ENCODE measurements at places on chromosomes 5 and 9.
A peak's percentile ranks its signal among the peaks of the same experiment; 100 is the strongest.

- no peak for DNase-seq
Measured at GRCh38 chr5:141848744-141849414, 29.3 kb downstream of the PCDH1 start.

GRCh38 chr5:14184725-14185124 is 41.6 kb downstream of the TRIO start:
- DNase-seq = no peak

DNA sequence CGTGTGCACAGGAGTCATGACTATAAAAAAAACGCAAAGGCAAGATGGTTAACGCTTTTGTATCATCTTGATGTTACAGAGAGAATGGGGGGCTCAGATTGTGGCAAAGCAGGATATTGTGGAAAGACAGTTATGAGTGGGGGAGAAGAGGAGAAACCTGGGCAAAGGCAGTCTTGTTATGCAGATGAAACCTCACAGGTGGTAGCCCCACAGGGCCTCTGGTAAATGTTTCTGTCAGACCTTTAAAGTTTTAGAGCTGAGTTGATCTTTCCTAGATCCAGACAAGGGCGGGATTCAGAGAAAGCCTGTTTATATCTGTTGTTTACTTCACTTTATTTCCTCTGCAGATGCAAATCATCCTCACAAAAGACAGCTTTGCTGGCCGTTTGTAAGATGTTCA is 55.2 kb downstream of the C9orf85 start:
- no peak for DNase-seq

GRCh38 chr5:154466147-154466546 is 11.9 kb downstream of the HAND1 start:
- no peak for DNase-seq

DNA sequence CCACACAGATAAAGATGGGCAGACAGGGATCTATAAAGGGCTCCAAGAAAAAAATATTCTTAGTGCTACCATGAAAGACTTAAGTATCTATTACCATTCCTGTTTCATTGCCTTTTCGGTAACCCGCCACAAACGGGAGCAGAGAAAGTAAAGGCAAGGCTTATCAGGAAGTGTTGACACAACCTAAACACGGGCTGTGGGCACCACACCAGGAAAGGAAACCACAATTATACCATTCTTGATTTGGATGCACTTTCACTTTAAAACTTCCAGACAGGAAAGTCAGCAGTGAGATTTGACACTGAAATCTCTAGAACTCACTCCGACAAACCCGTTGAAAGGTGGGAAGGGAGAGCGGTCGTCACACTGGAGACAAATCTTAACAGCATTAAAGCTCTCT is 6.5 kb downstream of the TLE1 start:
- DNase-seq = no peak

DNA sequence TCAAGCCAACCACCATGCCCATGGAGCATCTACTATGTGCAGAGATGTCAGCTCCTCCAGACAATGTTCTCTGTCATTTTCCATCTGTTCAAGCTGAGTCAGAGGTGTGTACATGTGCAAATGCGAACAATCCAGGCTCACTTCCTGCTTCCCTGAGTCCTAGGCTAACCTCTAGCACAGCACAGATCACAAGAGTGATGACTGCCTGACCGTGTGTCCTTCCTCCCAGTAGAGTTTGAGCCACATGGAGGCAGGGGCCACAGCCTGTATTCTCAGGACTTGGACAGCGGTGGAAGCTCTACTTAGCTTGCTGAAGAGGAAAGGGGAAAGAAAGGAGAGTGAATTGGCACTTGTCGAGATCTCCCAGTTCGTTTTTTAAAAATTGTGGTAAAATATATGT is 87.2 kb downstream of the KCNIP1 start:
- DNase-seq = no peak

- no peak for DNase-seq
Measured at GRCh38 chr5:69509212-69509611, 16.6 kb downstream of the OCLN start.

DNA sequence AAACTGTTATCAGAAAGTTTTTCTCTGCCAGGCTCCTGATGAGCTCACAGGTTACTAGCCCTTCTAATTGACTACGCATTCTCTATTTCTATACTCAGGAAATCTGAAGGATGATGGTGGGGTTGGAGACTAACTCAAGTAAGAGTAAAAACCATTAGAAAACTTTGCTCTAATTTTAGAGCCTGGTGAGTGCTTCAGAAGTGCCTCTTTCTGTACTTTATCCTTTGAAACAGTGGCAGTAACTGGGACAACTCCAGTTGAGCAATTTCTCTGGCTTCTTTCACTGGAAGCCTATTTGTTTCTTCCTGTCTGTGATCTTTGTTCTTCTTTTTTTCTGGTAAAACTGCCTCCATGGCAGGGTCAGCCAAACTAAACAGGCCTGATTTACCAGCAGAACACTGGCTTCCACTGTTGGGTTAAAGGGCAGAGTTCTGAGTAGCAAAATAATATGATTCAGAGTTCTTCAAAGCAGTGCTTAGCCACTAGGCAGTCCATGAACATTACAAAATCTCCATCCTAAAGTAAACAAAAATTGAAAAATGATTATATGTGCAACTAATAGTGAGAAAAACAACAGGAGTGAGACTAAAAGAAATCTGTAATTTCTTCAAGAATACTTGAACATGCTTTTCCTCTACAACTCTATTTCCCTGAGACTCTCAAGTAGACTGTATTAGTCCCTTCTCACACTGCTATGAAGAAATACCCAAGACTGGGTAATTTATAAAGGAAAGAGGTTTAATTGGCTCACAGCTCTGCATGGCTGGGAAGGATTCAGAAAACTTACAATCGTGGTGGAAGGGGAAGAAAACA is 79.8 kb downstream of the MROH2B start:
- no peak for DNase-seq

GRCh38 chr9:77475641-77476473 is 172.3 kb downstream of the GNA14 start:
- no peak for DNase-seq

DNA sequence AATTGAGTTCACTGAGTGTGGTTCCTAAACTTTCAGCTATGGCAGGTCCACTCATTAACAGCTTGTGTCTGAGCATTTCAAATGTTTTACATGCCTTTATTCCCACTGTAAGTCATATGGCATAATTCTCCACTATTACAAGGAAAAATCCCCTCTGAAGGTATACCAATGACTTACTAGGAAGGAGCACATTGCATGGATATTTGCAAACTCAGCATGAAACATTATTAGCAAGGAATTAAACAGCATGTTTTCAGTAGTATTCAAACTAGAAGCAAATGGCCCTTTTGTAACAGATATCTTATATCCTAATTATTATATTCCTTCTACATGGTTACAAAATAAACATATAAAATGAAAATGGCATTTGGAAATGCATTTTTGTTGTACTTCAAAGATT is 566.4 kb upstream of the CCNG1 start:
- no peak for DNase-seq

DNA sequence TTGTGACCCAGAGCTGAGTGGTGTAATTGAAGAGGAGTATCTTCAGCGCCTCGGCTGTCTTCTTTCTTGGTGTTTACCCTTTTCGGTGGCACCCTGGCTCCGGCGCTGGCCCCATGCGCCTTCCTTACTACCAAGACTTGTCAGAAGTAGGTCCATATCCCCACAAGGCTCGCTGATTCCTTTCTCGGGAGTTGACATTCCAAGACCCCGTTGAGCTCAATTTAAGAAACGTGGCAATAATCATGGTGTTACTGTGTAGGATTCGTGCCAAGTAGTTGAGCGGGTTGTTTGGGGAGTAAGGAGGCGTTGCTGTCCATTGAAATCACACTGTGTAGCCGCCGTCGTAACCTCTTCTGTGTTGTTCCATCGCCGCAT is 795 bp downstream of the NDUFAF2 start:
- DNase-seq = no peak

GRCh38 chr9:95494416-95495371 is 22.1 kb downstream of the PTCH1 start:
- DNase-seq = peak; percentile 44

DNA sequence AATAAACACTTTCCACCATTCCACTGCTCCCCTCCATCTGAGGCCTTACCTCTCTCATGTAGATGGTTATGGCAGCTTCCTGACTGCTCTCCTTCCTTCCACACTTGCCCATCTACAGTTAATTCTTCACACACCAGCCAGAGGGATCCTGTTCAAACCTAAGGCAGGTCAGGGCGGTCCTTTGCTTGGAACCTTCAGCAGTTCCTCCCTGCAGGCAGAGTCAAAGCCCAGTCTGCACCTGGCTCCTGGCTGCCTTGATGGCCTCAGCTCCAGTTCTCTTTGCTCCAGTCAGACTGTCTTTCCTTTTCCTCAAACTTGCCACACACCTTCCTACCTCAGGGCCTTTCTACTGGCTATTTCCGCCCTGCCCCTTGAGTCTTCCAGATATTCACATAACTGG is 30.2 kb upstream of the NR3C1 start:
- no peak for DNase-seq

- DNase-seq = no peak
Measured at GRCh38 chr5:179870403-179870903, 11.8 kb upstream of the MRNIP start.

DNA sequence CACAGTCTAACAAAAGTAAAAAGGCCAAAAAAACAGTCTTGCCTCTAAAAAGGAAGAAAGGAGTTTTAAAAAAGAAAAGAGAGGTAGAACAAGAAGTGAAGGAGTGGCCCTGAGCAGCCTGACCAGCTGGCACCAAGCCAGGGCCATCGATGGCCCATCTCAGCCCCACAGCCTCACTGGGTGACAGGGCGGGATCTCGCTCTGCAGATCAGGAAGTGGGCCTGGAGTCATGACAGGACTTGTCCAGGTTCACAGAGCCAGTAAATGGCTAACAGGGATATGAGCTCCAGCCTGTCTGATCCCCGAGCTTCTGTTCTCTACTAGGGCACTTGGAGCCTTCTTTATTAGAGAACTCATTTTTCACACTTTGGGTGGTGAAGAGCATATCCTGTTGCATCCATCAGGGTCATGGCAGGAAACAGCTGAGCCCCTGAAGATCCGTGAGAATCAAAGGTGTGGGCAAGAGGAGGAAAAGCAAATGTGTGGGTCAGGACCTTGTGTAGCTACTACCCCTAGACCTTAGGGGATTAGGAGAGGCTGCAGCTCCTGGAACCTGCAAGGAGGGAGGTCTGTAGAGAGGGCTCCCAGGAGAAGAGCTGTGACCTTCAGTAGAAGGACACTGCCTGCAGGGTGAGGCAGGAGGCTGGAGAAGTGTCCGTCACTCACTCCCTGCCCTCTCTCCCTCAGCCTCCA is 299.0 kb upstream of the MSX2 start:
- no peak for DNase-seq

- no peak for DNase-seq
Measured at GRCh38 chr9:16664211-16664610, 206.3 kb downstream of the BNC2 start.

DNA sequence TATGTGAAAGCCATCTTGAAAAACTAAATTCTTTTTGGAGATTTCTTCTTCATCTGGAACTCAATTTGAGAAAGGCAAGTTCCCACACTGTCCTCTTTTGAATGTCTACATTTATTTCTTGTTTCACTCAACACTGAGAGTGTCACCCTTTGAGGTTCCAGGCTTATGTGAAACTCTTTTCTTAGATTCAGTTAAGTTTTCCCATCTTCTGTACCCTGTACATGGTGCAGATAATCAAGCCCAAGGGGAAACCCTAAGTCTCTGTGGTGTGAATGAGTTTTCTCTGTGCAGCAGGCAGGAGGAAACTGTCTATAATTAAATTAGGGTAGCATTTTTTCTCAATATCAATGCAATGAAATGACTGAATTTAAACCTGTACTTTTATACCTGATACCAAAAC is 72.3 kb upstream of the PRLR start:
- no peak for DNase-seq
